Right renal pelvis (tissue), 4 donors: ENCODE measurements at places on chromosomes 12 and 14. TPM values are rescaled to one million over a fixed set of nuclear protein-coding genes. Genes with fewer than 3 reads are reported as not detected.
A peak's percentile ranks its signal among the peaks of the same experiment; 100 is the strongest.

DNA sequence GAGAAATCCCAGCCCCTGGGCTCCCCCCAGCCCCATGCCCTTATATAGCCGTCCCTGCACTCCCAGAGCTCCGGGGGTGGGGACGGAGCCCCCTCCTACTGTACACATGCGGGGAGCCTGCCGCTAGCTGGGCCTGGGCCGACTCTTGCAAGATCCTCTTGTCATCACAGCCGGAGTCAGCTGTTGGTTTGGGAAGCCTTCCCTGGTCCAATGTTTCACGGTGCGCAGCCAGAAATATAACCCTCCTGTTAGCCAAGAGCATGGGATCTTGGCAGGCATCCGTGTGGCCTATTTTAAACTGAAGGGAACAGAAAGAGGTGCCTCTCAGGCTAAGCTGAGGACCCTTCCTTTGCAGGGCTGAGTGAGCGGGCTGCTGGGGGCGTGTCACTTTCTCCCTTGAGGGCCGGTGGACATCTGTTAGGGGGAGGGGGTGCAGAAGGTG, 175.3 kb downstream of the TSPAN9 start:
- DNase-seq = peak; percentile 67

DNA sequence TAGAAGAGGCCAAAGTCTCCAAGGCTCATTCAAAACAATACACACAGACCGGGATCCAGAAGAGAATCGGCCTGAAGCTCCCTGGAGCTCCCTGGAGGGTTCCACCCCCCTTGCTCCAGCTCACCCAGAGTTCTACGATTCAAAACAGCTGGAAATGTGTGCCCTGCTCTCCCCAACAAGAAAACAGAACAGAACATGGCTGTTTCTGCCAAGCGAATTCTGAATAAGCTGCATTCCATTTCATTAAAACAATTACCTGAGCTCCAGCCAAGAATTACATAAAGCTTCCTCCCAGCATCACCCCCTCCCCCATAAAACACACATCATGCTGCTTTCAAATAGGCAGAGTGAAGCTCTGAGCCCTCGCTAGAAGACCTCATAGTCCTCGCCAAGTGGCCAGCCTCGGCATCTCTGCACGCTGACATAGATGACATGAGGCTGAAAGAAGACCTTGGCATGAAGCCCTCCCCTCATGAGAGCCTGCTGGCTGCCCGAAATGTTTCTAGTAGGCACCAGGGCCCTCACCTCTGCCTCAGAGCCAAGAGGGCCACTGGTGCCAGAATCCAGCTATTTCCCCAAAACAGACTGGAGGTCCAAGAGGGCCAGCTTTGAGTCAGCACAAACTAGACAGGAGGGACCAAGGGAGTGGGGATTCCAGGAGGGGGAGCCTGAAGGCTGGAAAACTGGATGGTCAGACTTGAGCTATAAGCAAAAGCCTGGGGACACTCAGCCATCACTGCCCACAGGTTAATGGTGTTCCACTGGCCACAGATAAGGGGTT, 8.3 kb downstream of the PXN start:
- DNase-seq = no peak

GRCh38 chr14:55274751-55275150, 3.5 kb downstream of the FBXO34 start:
- no peak for DNase-seq

DNA sequence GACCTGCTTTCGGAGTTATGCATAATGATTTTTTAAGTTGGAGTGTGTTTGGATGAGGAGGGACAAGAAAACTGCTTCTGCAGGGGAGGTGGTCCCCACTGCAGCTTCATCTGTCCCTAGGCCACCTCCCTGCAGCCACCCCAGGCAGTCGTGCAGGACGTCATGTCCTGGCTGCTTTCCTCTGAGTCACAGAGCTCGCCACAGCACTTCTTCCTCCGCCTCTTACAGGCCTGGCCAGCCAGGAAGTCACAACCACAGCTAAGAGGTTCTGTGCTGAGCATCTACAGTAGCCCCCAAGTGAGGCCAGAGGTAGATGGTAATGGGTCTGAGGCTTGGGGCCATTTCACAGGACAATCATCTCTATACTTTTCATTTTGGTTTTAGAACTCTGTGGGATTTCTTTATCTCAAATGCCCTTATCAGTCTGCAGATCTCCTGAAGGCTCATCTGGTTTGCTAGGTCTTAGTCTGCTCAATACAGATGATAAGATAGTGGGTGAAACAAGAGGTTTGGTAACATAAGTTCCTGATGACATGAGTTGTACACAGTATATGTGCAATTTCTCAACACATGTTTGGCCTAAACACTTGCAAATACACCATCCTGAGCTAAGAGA, 106.4 kb downstream of the ARF6 start:
- no peak for DNase-seq

GRCh38 chr14:78917462-78917861, 747.3 kb downstream of the NRXN3 start:
- no peak for DNase-seq

Gene ZDHHC22
- polyA plus RNA-seq = 0.38 TPM

Gene RDH16
- 0.64 TPM for polyA plus RNA-seq

DNA sequence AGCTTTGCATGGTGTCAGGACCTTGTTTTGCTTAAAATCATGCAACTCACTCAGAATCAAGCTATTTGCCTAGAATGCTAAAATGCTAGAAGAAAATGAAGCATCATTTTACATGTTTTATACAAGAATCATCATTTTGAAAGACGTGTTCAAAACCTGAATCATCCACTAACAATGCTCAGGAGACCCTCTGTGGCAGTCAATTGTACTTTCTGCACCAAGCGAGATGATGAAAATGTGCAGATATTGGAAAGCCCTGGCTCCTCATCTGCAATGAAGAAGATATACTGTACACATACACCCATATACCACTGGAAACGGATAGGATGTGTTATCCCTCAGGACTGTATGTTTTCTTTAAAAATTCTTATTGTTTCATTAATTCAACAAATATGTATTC, 92.7 kb downstream of the DYRK2 start:
- no peak for DNase-seq

- DNase-seq = no peak
These were observed 195.3 kb upstream of the BCL2L14 start for GRCh38 chr12:11875414-11875935.

GRCh38 chr12:51131745-51132521, 41.0 kb downstream of the TFCP2 start:
- no peak for DNase-seq

GRCh38 chr14:95236221-95236620, 78.9 kb upstream of the DICER1 start:
- DNase-seq = no peak
